ENCODE measurements at places on chromosomes 16 and 17.

DNA sequence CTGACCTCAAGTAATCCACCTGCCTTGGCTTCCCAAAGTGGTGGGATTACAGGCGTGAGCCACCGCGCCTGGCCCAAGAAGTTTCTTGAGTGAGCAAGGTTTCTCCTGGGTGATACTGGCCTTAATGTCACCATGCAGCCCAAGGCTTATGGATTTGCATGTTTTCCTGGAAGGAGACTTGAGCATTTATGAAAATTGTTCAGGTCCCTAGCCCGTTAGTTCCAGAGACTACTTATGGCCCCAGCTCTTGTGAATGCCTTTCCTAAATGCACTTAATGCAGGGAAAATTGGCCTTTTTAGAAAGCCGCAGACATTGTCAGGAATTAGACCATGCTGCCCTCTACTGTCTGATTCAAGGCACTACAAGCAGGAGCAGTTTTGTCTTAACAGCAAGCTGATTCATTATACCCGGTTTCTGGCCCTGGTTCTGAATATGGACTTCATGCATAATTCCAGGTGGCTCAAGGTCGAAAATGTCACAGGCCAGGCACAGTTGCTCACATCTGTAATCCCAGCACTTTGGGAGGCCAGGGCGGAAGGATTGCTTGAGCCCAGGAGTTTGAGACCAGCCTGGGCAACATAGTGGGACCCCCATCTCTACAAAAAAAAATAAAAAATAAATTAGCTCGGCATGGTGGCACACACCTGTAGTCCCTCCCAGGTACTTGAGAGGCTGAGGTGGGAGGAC, 91.3 kb downstream of the SNX29 start:
- ATAC-seq: peak; percentile 67

DNA sequence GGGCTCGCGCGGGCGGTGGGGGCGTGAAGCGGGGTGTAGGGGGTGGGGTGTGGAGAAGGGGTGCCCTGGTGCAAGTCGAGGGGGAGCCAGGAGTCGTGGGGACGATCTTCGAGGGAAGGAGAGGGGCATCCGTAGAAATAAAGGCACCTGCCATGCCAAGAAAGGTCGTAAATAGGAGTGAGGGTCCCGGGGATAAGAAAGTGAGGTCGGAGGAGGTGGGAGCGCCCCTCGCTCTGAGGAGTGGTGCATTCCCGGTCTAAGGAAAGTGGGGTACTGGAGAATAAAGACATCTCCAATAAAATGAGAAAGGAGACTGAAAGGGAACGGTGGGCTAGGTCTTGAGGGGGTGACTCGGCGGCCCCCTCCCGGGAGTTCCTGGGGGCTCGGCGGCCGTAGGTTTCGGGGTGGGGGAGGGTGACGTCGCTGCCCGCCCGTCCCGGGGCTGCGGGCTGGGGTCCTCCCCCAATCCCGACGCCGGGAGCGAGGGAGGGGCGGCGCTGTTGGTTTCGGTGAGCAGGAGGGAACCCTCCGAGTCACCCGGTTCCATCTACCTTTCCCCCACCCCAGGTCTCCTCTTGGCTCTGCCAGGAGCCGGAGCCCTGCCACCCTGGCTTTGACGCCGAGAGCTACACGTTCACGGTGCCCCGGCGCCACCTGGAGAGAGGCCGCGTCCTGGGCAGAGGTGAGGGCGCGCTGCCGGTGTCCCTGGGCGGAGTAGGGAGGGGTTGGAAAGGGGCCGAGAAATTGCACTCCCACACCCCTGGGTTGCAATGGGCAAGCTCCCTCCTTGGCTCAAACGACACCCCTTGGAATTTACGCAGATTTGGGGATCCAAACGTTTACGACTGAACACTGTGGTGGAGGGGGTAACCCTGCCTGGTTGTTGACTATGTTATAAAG, 888 bp downstream of the CDH1 start:
- ATAC-seq: no peak

- ATAC-seq: no peak
Observed at GRCh38 chr17:69454051-69454450, 39.6 kb downstream of the MAP2K6 start.

DNA sequence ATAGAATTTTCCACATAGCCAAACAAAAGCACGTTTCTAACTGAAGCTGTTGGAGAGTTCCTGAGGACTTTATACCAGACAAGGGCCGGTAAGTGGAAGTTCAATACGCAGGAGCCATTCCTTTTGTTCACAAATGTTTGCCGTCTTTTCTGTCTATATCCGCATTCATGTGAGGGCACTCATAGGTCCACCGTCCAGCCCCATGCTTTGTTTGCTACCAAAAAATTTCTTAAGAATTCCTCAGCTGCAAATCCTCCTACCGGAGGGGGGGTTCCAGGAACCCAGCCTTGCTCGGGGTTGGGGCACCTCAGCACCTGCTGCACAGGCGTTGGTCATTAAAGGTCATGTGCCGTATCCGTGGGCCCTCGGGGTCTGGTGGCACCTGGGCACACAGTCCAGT, 276.8 kb downstream of the SEC14L1 start:
- no peak for ATAC-seq

DNA sequence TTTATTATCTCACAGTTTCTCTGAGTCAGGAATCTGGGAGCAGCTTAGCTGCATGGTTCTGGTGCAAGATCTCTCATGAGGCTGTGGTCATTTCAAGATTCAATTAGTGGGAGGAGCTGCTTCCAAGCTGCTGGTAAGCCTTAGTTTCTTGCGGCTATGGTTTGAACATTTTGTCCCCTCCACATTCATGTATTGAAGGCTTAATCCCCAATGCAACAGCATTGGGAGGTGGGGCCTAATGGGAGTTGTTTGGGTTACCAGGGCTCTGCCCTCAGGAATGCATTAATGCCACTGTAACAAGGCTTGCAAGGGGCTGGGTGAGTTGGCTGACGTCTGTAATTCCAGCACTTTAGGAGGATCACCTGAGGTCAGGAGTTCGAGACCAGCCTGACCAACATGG, 272.9 kb downstream of the UTP18 start:
- ATAC-seq: no peak

- ATAC-seq: no peak
Observed at GRCh38 chr17:50883850-50884438, 17.8 kb upstream of the TOB1 start.

DNA sequence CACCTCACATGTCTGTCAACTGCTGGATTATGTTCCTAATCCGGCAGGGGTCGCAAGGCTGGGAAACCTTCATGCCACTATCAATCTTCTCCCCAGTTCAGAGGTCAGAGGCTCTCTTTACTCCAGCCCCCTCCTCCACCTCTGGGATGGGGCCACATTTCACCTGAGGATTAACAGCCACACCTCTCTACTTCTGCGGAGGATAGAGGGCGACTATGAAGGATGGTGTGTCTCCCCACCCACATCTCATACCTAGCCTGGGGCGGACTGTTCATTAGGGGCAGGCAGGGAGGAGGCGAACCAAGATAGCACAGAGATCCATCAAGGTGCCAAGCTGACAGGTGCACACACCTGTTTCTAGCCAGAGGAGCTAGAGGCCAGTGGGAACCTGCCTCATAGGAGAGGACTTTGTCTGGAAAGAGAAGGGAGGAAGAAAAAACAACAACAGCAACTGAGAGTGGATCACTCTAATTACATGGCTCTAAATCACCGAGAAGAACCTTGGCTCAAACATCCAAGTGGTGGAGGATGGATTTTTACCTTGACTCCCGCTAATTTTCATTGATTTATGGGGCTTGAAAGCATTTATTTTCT, 41.9 kb upstream of the SKAP1 start:
- no peak for ATAC-seq

GRCh38 chr17:64461788-64462187, 12.9 kb downstream of the MILR1 start:
- ATAC-seq: no peak

GRCh38 chr16:5442054-5442453, 344.5 kb upstream of the EEF2KMT start:
- no peak for ATAC-seq

DNA sequence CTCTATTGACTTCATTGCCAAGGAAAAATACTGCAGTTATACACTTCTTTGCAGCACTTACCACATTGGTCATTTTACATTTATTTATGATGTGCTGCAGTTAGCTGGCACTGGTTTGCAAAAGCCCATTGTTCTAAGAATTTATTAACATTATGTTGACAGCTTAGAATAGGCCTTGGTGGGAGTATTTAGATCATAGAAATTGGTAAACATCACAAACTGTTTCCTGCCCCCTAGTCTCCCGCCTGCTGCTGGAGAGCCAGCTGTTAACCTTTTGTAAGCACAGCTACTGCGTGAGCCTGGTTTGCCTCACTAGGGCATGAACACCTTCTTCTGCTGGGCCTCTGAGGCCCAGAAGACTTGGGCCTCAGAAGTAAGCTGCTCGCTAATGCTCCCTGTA, 651.4 kb upstream of the GOT2 start:
- no peak for ATAC-seq

Data from activated T-helper 17 cell treated with anti-CD3 and anti-CD28 coated beads, Interleukin-2, amount 50 U/mL, for 72 hours (primary cell).